ENCODE measurements at places on chromosomes 1 and 21.

- no peak for DNase-seq
These were observed 195.3 kb downstream of the ZBTB18 start for GRCh38 chr1:244246334-244246733.

GRCh38 chr1:79792219-79792930, 785.8 kb upstream of the ADGRL4 start:
- peak; percentile 85 for DNase-seq

GRCh38 chr1:84642774-84643173, 47.5 kb downstream of the SSX2IP start:
- DNase-seq: no peak

DNA sequence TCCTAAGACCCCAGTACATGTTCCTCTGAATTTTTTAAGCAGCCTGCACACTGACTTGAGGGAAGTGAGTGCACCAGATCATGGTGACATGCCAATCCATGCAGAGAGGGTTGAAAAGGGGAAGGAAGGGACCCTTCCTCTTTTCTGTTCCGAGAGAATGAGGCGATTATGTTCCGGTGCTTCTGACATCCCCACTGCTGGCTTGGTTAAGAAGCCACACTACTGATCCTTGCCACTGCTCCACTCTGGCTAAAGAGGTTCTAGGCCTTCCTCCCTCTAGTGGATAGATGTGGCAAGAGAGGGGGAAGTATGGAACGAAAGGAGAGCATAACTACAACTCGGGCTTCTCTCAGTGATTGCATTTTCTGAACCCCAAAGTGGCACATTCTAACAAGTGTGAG, 1.8 kb upstream of the CYB5R1 start:
- peak; percentile 40 for DNase-seq

- no peak for DNase-seq
These were observed 195.6 kb downstream of the APP start for GRCh38 chr21:25974964-25975363.

All from astrocyte (in vitro differentiated cells and primary cell).